ENCODE measurements at places on chromosomes 3 and 15.

DNA sequence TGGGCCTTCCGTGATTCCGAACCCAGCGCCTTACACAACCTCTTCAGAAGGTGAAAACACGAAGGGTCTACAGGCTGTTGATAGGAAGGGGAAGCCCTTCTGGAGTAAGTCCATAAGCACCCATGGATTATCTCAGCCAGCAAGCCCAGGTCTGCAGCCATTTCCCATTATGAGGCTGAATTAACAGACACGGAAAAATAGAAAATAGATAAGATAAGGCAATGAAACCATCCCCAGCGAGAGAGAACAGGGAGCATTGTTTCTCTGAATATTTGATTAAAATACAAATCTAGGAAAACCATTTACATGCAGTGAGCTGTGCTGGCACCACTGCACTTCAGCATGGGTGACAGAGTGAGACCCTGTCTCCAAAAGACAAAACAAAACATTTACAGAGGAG is 16.2 kb upstream of the CERS3 start:
- no peak for DNase-seq

DNA sequence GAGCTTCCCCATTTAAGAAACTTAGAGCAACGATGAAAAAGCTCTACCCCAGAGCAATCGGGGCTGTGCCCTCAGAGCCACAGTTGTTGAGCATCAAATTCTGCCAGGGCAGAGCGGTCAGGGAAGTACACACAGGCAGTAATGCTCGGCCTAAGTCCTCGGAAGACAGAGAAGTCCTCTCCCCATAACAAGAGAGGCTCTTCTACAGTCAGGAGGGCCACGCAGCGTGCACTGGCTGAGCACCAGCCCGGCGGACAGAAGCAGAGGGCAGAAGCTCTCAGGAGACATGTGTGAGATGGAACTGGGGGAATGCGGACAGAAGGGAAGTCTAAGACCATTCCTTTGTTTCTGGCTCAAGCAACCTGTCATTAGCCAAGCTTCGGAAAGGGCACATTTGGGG is 95.9 kb downstream of the XXYLT1 start:
- DNase-seq = no peak

GRCh38 chr3:24483873-24484272 is 10.8 kb downstream of the THRB start:
- DNase-seq = no peak

GRCh38 chr3:64038253-64038767 is 15.0 kb upstream of the PSMD6 start:
- no peak for DNase-seq

DNA sequence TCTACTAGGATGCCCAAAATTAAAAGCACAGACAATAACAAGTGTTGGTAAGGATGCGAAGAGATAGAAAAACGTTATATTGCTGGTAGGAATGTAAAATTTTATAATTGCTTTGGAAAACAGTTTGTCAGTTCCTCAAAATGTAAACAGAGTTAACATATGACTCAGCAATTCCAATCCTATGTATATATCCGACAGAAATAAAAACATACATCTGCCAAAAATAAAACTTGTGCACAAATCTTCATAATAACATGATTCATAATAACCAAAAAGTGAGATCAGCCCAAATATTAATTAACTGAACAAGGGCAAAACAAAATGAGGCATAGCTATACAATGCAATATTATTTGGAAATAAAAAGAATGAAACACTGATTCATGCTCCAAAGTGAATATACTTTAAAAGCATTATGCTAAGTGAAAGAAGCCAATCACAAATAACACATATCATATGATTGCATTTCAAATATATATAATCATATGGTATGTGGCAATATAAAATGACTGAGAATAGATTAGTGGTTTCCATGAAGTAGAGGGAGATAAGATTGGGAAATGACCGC is 609.3 kb downstream of the IGSF11 start:
- no peak for DNase-seq

GRCh38 chr3:112550859-112551258 is 10.9 kb downstream of the ATG3 start:
- DNase-seq = no peak

DNA sequence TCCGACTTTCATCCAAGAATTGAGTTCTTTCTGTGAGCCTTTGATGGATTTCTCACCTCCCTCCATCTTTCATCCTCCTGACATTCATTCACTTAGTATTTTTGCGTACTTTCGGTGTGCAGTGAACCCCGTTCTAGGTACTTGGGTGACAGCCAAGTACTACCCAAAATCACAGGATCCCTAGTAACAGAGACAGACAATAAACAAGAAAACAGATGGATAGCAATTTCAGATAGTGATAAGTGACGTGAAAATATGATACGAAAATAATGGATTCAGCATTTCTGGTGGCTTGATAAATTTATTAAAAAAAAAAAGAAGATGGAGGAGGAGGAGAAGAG is 264 bp upstream of the CMTM6 start:
- no peak for DNase-seq
